AML-193 (cell line): ENCODE measurements at places on chromosomes 7 and 10.

DNA sequence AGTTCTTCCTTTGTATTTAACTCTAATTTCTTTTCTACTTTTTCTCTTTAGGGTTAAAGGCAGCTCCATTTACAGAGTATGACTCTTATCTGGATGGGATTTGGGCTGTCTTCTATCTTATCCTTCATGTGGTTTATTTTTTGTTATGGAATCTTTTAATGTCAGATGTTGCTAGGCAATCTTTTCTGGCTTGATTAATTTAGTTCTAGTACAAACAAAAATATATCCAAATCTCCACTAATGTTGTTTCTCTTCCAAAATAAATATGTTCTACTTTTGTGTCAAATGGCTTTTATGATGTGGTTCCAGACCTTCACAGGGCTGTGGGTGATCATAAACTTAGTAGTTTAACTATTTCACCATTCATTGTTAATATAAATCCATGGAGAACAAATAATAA lies 246.9 kb downstream of the AHR start:
- DNase-seq = no peak

- no peak for DNase-seq
Measured at GRCh38 chr7:159088016-159088865, 56.4 kb downstream of the VIPR2 start.

DNA sequence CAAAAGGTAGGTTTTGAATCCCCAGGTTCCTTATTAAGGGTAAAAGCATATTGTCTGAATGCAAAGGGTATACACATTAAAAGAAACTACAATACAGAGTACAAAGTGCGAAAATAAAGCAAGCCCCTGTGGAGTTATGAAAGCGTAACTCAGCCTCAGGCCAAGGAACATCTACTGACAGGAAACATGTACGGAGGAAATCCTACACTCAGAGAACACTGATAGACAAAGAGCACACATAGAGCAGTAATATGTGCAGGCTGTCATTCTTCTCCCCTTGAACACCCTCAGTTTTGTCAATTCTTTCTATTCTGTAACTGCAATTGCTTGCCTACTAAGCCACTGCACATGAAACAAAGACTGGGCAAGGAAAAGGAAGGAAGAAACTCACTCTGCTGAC lies 150.2 kb downstream of the DGKB start:
- DNase-seq = no peak

DNA sequence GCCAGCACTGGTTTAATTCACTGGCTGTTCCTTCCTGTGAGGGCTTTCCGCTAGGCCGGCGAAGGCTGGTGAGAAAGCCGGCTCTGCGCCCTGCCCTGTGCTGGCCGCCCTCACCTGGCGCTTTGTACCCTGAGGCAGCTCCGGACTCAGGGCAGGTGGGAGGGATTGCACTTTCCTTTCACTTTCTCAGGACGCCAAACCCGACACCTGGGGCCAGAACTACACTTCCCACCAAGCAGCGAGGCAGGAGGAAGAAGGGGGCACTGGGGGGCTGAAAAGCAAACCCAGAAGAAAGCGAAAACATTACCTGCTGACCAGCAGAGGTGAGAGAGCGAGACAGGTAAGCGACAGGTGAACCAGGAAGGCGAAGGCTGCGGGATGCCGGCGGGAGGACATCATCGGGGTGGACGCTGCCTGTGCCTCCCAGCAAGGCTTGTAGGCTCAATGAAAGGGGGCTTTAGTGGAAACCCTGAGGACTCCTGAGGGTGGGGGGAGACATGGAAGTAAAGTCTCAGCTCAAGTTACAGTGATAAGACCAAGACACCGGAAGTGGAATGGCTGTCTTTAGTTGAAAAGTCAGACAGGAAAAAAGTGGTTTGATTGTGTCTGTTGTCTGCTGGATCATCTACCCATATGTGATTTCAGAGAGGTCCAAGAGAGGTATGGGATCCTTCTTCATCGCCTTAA lies at the start of gene RAB19:
Gene RAB19 (plus strand): TSS at position 181 of the 687 bp plus-strand sequence. CDS start 3,589 bp downstream, outside the sequence.
- no peak for DNase-seq

DNA sequence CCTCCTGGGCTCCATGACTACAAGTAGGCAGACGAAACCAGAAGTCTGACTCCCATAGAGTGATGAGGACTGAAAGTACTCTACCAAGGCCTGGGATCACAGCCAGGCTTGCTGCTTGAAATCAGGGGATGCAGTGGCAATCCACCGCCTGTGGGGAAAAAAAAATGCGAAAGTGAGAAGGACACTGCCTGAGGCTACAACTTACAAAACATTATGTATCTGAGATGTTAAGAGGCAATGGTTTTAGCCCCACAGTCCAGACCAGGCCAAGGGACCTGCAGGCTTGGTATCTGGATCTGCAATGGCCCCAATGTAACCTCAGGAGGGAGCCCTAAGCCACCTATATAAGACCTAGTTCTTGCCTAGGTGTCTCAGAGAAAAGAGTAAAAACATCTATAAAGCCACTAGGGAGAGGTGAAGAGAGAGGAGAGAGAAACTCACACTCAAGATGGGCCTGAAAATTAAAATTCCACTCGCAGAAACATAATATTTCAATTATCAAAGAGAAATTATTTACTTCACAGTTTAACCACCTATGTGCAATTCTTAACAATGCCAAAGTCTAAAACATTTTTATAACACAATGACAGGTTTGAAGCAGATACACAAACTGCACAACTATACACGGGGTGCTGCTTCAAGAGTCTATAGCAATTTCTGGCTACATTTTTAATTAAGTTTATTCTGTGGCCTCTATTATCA lies 13.9 kb downstream of the DNAJC1 start:
- peak; percentile 58 for DNase-seq

DNA sequence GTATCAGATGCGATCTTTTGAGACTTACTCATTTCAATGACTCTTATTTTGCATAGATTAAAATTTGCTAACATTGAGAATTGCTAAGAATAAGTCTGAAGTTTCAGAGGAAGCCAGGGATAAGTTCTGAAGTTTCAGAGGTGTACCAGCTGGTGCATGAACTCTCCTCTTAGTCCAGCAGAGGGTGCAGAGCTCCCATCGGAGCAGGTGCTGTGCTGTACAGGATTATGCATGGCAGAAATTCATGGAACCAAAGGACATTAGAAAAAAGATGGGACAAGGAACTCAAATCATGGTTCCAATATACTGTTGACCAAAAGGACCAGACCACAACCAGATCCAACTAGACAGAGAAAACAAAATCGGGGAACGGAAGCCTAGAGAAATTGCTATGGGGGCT lies 41.9 kb downstream of the MGAM2 start:
- DNase-seq = no peak

DNA sequence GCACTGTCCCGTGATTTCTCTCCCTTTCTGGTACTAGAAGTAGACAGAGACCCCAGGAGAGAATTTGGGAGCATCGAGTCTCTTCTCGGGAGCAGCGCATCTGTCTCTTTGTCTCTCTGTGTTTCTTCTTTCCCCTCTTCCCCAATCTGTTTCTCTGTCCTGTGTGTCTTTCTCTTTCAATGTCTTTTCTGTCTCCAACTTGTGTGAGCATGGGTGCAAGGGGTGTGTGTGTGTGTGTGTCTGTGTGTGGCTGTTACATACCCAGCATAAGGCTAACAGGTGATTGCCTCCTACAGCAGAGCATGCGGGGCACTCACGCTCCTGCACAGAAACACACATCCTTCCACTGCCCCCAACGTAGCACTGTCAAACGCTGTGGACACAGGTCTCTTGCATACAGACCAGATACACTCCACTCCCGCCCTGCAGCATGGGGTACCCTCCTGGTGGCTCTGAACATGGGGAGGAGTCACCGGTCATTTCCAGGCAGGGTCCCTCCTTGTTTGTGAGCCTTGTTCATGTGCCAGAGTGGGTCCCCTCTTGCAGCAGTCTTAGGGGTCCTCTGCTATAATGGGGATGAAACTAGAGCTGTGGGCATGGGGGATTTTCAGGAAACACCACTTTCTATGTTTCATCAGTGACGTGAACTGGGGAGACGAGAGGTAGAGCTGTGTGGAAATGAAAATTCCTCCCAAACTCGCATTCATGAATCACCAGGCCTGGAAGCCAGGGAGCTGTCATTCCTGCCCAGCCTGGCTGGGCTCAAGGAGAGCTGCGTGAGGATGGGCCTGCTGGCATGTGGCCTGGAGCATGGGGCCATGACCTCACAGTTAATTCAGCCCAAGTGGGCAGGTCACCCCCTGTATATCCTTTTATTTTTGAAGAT lies 980 bp downstream of the ADAMTS14 start:
- no peak for DNase-seq

GRCh38 chr7:52369922-52370321 lies 665.5 kb upstream of the POM121L12 start:
- no peak for DNase-seq

DNA sequence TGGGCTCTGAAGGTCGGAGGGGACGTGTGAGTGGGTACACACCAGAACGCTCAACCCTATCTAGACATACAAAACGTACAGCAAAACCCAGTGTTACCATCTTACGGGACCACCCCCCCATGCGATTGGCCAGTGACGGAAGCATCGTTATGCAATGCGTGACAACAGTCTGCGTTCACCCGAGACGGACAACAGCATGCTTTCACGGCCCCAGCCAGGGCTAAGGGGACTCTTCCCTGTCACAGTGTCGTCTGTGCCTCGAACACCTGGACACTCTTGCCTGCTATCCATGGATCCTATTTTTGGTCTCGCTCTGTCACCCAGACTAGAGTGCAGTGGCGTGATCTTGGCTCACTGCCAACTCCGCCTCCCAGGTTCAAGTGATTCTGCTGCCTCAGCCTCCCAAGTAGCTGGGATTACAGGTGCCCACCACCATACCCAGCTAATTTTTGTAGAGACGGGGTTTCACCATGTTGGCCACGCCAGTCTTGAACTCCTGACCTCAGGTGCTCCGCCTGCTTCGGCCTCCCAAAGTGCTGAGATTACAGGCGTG lies 23.3 kb downstream of the DPYSL4 start:
- no peak for DNase-seq
